ENCODE measurements at places on chromosomes 6 and 20. TPM values are rescaled to one million over a fixed set of nuclear protein-coding genes. Genes with fewer than 3 reads are reported as not detected.

DNA sequence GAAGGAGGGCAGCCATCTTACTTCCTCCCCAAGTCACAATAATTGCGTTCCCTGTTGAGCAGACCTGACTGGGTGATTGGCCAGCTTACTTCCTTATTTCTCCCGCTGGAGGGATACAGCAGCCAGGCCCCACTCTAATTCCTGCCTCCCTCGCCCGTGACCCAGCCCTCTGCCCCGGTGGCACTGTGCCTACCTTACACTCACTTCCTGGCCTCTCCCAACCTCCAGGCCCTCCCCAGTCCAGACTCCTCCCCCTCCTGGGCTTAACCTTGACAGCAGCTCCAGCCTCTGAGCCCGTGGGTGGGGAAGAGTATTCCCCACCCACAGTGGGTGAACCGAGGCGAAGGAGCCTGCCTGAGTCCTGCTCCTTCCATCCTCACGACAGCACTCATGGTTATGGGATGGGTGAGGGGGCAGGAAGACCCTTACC lies 3.0 kb downstream of the BAK1 start:
- DNase-seq, result no peak

- DNase-seq, result no peak
Measured at GRCh38 chr6:119844387-119844786, 494.8 kb upstream of the MAN1A1 start.

DNA sequence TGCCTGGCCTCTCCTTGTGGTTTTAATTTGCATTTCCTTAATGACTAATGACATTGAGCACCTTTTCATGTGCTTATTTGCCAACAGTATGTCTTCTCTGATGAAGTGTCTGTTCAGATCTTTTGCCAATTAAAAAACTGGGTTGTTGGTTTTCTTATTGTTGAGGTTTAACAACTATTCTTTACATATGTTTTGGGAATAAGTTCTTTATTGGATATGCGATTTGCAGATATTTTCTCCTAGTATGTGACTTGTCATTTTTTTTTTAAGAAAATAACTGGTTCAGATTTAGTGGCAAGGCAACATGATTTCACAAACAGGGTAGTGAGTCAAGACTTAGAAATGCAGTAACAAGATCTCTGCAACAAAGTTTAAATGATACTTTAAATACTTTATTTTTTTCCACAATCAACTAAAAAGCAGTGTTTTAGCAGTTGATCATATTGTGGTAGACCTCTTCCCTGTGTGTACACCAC lies 67.8 kb downstream of the TIAM2 start:
- DNase-seq, result peak; percentile 90

GRCh38 chr6:73790574-73790973 lies 94.6 kb downstream of the CD109 start:
- DNase-seq, result no peak

DNA sequence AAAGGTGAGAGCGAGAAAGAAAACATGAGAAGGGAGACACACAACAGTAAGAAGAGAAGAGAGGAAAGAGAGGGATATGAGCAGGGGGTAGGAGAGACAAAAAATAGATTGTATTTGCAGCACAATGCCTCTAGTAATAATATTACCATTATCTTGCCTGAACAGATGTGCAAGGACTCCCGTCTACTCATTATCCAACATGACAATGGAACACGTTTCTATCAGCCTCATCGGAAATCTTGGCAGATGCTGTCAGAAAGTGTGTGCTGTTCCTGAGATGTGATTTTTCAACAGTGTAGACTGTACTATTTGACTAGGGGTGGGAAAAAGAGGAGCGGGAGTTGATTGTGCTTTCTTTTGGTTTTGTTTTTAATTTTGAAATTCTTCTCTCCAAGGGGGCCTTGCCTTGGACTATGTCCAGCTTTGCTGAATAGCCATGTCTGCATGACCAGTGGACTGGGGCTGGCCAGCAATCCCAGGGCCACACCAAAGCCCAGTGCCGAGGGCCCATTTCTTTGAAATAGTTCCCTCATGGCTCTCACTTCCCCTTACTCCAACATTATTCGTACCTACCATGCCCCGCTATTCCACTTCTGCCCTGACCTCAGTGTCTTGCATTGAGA lies 11.3 kb upstream of the TRAM2 start:
- no peak for DNase-seq

Gene LY6G6C
- 0.66 TPM for total RNA-seq

Gene SAMD5
- total RNA-seq, result 0.93 TPM

Gene LRRN4
- 1.1 TPM for total RNA-seq

Gene MYBL2
- 6.2 TPM for total RNA-seq

Measured in astrocyte (in vitro differentiated cells and primary cell).